Right cardiac atrium (tissue), 5 donors: ENCODE measurements at places on chromosomes 7 and 10. TPM values are rescaled to one million over a fixed set of nuclear protein-coding genes. Genes with fewer than 3 reads are reported as not detected.

DNA sequence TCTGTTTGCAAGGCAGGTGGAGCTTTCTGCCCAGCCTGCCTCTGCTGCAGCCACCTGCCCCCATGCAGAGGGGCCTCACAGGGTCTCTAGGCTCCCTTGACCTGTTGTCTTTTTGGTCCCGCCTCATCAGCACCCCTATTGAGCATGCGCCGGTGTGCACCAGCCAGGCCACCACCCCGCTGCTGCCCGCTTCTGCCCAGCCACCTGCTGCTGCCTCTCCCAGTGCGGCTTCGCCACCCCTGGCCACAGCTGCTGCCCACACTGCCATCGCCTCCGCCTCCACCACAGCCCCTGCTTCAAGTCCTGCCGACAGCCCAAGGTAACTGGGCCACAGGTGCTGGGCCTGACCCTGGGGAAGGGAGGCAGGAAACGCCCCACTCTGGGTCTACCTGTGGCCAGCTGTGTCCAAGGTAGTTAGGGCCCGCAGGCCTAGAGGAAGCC is 38.1 kb downstream of the LDB3 start:
- DNase-seq = no peak

Gene BTBD16
- not detected for polyA plus RNA-seq

GRCh38 chr10:95813054-95813685 is 57.2 kb downstream of the ENTPD1 start:
- no peak for DNase-seq

Gene TNS3
- 19.7 TPM for polyA plus RNA-seq

- peak; percentile 56 for DNase-seq
Observed at GRCh38 chr7:104971290-104972071, 42.5 kb upstream of the KMT2E start.
